ENCODE measurements at places on chromosomes 5 and 9. TPM values are rescaled to one million over a fixed set of nuclear protein-coding genes. Genes with fewer than 3 reads are reported as not detected.

TMC1 gene
- total RNA-seq, result 1.3 TPM

DIPK1B gene
- 109 TPM for total RNA-seq

SPINK6 gene
- not detected for total RNA-seq

PCDHA9 gene
- 0.06 TPM for total RNA-seq

DCTN3 gene
- 67.2 TPM for total RNA-seq

SNCAIP gene
- 30.0 TPM for total RNA-seq

ESM1 gene
- 379 TPM for total RNA-seq

MARVELD2 gene
- total RNA-seq, result 4.4 TPM

TRAPPC13 gene
- 16.0 TPM for total RNA-seq

CDC26 gene
- total RNA-seq, result 39.3 TPM

AJM1 gene
- 0.65 TPM for total RNA-seq

SPINK13 gene
- total RNA-seq, result not detected

GALT gene
- 33.9 TPM for total RNA-seq

LHX3 gene
- total RNA-seq, result not detected

DOCK2 gene
- 0.16 TPM for total RNA-seq

EGFLAM gene
- total RNA-seq, result 0.49 TPM

ITK gene
- not detected for total RNA-seq

DAP gene
- 35.0 TPM for total RNA-seq

FIBCD1 gene
- total RNA-seq, result not detected

SLC27A6 gene
- not detected for total RNA-seq

OR1Q1 gene
- total RNA-seq, result not detected

TTLL11 gene
- 1.5 TPM for total RNA-seq

F2RL1 gene
- total RNA-seq, result 111 TPM

BAAT gene
- total RNA-seq, result under 0.01 TPM

SPATA31A3 gene
- not detected for total RNA-seq

TNFSF15 gene
- total RNA-seq, result 0.32 TPM

KCTD16 gene
- 0.06 TPM for total RNA-seq

PFN3 gene
- not detected for total RNA-seq

PCDHB11 gene
- total RNA-seq, result 0.16 TPM

LCN6 gene
- total RNA-seq, result not detected

NMUR2 gene
- total RNA-seq, result not detected

PCDH12 gene
- 22.0 TPM for total RNA-seq

IL5 gene
- total RNA-seq, result not detected

ZNF883 gene
- 0.50 TPM for total RNA-seq

CER1 gene
- not detected for total RNA-seq

GNG10 gene
- 50.2 TPM for total RNA-seq

GPX8 gene
- 35.9 TPM for total RNA-seq

CFAP90 gene
- not detected for total RNA-seq

STK32A gene
- not detected for total RNA-seq

C9orf57 gene
- total RNA-seq, result not detected

NR6A1 gene
- 0.32 TPM for total RNA-seq

DIRAS2 gene
- total RNA-seq, result not detected
